Skin of body (tissue), 3 donors: ENCODE measurements at places on chromosomes 3 and 15.
A peak's percentile ranks its signal among the peaks of the same experiment; 100 is the strongest.

- no peak for DNase-seq
Measured at GRCh38 chr3:60154011-60154410, 1097.2 kb downstream of the FHIT start.

GRCh38 chr3:114649331-114649730, 355.5 kb downstream of the TIGIT start:
- no peak for DNase-seq

- DNase-seq: peak; percentile 29
Measured at GRCh38 chr3:47315069-47315647, 32.4 kb downstream of the KLHL18 start.

- DNase-seq: no peak
Measured at GRCh38 chr3:181943285-181943684, 231.6 kb downstream of the SOX2 start.

GRCh38 chr3:142648950-142649349, 52.8 kb downstream of the PLS1 start:
- DNase-seq: no peak

DNA sequence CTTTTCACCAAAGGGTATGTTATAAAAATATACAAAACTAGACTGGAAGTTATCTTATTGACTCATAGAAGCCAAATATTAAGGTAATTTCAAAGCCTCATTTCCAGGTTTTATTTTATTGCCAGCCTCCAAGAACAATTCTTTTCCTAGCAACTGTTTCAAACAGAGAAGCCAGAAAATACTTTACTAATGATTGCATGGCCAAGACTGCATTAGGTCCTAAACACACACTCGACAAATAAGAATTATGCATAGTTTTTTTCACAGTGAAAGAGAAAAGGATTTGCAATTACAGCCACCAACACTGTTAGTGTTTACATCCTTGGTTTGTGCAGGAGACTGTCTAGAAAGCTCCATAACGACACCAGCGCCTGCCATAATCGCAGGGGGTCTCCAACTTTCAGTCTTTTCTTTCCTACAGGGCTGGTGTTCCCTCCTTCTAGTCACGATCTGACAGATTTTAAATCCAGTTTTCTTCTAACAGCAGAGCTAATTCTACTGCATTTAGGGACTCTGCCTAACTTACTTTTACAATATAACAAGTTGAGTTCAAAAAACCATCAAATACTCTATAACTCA, 58.1 kb downstream of the CLASP2 start:
- DNase-seq: no peak

GRCh38 chr3:36297195-36297594, 83.1 kb upstream of the STAC start:
- no peak for DNase-seq
